T47D (cell line): ENCODE measurements at places on chromosomes 7 and 10.

GRCh38 chr7:41917-42565 lies 150.3 kb upstream of the FAM20C start:
- DNase-seq, result no peak

GRCh38 chr10:49741108-49741995 lies 20.8 kb downstream of the OGDHL start:
- DNase-seq, result no peak

DNA sequence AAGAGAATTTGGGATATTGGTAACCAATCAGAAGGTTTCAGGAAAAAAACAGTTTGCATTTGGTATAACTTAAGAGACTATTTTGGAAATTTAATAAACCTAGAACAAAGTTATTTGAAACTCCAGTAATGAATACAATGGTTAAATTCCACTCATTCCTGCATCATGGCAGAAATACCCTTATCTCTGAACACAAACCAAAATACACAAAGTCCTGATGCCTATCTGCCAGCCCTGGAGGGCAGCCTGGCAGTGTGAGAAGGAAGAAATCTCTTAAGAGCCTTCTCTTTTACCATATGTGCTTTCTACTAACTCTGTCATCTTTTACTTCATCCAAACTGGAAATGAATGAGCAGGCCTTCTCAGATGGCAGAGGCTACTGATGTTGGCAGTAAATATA lies 147.1 kb upstream of the LYZL1 start:
- DNase-seq, result peak; percentile 89

DNA sequence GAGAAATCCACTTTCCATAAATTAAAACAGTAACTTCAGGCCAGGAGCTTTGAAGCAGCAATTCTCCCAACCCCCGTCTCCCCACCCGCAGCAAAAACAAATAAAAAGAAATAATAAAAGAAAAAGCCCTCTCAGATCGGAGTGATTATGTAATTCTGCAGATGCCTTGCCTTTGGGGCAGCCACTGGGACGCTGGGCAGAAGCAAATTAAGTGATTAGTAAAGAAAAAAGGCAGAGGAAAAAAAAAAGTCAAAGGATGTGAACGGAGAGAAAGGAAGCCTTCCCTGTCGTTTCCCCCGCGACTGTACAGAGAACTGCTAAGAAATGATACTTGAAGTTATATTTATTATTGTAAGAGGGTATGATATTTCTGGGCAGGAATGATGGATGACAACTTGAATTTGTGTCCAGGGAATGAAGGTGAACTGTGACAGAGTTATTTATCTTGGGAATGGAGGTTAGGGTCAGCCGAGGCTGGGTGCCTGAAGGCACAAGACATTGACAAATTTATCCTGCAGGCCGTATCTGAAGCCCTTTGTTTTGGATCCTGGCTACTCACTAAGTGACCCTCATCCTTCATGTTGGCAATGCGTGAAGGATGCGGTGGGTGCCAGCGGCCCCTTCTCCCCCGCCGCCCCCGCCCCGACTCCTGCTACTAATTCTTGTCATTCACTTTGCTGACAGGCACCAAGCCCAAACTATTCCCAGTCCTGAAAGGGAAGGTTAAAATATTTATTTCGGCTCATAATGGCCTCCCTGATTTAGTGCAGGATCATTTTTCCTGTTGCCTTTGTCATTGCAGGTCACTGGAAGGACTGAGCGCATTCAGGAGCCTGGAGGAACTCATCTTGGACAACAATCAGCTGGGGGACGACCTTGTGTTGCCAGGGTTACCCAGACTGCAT lies 604.0 kb downstream of the LRMDA start:
- no peak for DNase-seq

DNA sequence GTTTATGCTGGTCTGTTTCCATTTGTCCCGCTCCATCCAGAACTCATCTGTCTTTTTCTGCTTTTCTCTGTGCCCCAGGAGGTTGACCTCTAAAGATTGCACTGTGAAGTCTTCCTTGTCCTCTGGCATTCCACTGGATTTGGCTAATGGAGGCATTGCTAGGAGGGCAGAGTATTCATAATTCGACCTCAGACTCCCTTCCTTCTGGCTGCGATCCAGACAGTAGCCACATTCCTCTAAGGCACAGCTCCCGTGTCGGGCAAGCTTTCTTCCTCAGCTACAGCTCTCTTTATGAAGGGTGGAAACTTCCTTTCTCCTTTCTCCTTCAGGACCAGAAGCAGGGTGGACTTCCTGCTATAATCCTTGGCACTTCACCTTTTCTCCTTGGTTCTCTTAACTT lies 175.9 kb downstream of the BAMBI start:
- DNase-seq, result peak; percentile 48

DNA sequence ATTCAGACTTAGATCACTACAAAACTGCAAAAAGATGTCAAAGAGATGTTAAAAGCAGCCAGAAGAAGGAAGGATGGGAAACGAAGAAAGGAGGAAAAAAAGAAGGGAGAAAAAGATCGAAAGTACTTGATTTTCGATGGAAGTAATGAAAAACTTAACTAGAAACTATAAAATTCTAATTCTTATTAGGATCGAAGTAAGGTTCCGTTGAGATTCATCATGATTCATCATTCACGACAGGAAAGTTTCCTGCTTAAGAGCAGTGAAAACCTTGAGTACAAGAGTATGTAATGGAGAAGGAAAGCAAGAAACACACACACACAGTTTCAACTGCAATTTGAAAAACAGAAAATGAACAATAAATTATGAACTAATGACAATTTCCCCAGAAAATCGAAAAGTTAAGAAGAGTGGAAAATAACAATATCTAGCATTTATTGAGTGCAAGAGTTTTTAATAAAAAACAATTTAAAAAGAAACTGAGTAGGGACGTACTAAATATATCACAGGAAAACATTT lies 1.1 kb upstream of the ING3 start:
- DNase-seq, result no peak

DNA sequence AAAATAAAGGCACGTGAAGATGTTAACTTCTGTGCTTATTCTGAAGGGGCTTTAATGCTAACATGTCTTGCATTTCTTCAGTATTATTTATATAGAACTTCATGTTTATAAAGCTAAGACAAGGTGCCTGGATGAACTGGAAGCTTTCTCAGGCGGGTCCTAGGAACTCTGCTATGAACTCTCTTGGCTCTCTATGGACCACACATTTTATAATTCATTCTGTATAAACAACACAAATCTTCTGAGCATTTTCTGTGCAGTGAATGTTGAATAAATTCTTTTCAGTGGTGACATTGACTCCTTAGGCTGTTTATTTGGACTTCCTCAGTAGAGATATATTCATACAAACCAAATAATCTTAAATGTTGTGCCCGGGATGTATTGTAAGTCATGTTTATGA lies 79.6 kb downstream of the TRIL start:
- DNase-seq, result no peak

- DNase-seq, result no peak
These were observed 75.8 kb downstream of the ZRANB1 start for GRCh38 chr10:125017547-125018298.

- no peak for DNase-seq
These were observed 8.3 kb downstream of the ALKBH4 start for GRCh38 chr7:102456327-102456726.

DNA sequence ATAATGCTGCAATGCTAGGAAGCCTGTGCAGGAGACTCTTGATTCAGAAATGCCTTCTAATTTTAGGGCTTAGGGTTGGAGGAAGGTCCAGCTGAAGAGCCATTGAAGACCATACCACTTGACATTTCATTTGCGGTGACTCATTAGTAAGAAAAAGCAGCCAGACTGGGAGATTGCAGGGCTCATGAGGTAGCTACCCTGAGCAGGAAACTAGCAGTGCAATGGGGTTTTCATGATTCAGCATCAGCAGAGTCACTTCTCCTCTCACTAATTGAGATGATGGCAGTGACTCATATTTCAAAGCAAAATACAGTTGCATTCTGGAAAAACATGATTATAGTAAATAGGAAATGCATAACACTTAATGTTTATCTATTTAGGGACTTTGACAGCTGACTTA lies 434.1 kb downstream of the DNAJB9 start:
- no peak for DNase-seq

DNA sequence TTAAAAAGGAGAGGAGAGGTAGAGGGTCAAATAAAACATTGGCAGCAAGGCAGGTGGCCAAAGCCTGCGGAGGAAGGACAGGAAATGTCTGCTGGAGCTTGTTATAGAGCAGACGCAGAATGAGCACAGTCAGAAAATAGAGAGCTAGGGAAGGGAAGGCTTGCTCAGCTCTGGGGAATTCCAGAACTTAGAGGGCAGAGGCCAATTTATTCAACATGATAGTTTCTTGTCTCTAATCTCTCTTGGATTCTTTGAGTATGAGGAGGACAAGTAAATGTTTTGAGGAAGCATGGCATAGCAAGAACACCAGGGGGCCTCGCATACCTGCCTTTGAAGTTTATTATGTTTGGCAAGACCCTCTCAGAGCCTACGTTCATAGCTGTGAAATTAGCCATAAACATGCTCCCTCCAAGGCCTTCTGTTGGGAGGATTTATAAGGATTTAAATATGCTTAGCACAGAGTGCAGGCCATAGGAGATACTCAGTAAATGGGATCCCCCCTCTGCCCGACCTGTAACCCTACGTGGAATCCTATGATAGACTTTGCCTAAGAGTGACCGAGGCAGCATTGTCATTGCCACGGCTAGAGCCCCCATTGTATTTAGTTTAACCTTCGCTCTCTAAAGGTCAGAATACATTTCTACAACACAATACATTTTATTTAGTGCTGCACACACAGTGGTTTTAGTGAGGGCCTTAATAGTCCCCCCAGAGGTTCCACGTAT lies 293.9 kb downstream of the CCDC3 start:
- DNase-seq, result peak; percentile 37
